CD4-positive, alpha-beta T cell treated with Interleukin-21 for 1 hour (primary cell): ENCODE measurements at places on chromosomes 7 and 10.

DNA sequence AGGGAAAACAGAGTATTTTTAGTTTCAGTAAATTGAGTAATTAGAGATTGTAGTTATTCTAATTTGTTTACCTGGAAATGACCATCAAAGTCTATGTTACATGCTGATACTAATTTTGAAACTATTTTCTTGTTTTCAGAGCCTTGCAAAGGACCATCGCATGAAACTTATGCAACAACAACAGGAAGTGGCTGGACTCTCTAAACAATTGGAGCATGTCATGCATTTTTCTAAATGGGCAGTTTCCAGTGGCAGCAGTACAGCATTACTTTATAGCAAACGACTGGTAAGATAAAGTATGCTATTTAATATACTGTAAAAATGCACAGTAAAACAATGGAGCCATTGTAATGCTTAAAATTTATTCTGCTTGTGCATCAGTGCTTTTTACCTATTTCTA lies 78.5 kb downstream of the TRIM24 start:
- no peak for DNase-seq

DNA sequence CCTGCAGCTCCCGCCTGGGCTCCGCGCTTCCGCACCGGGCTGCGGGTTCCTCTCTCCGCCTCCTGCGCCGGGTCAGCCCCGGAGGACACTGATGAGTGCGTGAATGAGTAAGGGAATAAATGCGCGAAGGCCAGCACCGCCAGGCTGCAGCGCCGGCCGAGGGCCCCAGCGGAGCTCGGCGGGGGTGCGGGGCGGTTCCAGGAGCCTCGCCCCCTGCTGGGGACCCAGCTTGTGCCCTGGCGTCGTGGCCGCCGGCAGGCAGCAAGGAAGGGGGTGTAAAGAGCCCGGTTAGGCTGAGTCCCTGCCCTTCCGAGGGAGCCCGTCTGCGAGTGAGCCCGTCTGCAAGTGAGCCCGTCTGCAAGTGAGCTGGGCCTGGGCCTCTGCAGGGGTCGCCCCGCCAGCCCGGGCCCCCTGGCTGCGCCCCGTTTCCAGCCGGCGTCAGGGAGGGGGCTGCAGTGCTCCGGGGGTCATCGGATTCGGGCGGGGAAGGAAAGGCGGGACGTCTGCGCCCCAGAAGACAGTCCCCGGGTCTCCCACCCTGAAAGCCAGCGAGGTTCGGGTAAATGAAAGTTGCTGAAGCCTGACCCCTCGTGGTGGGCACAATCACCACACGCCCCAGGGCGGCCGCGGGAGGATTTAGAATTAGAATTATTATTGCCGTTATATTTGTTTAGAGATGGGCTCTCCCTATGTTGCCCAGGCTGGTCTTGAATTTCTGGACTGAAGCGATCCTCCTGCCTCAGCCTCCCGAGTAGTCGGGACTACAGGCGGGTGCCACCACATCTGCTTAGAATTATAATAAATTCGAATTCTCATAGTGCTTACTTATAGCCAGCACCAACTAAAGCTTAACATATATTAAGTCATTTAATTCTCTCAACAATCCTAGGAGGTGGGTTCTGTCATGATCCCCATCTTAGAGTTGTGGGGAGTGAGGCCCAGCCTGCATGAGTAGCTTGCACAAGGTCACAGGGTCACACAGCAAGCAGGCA lies 8.6 kb upstream of the CRYGN start:
- peak; percentile 78 for DNase-seq

- no peak for DNase-seq
Measured at GRCh38 chr10:71112138-71112785, 100.1 kb upstream of the UNC5B start.

DNA sequence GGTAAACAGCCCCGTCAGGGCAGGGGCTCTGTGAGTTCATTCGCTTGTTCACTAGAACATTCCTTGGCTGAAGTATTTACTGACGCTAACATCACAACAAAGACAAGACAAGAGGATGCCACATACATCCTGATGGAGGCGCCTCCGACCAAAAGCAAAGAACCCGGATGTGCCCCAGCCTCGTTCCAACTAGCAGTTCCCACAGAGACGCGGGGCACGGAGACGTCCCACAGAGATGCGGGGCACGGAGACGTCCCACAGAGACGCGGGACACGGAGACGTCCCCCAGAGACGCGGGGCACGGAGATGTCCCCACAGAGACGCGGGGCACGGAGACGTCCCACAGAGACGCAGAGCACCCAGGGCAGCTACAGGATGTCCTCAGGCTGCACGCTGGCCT lies 35.4 kb upstream of the CFAP46 start:
- no peak for DNase-seq

DNA sequence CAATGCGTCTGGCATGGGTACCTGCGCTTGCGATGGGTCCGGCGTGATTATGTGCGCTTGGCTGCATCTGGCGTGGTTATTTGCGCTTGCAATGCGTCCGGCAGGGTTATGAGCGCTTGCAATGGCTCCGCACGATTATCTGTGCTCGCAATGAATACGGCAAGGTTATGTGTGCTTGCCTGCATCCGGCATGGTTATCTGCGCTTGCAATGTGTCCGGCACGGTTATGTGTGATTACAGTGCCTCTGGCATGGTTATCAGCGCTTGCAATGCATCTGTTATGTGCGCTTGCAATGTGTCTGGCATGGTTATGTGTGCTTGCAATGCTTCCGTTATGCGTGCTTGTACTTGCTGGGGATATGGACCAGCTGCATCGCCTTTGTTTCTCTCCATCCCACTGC lies 37.7 kb downstream of the RBAK start:
- no peak for DNase-seq

DNA sequence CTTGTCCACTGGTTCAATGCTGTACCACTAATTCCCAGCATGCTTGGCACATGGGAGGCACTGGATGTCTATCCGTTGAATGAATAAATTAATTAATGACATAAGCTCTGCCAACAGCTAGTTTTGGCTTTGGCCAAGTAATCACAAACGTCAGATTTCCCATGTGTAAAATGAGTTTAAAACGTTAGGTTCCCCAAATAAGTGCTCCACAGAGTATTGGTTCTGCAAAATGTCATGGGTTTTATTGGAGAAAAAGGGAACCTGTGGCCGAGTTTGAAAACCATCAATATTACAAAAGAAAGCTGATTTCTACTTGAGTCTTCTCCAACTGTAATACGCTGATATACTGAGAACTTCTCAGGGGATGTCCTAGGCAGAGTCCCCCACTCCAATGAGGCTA lies 23.2 kb downstream of the ELMO1 start:
- DNase-seq, result no peak

GRCh38 chr10:27482984-27483956 lies 20.8 kb upstream of the RAB18 start:
- DNase-seq, result no peak

GRCh38 chr7:119177863-119178262 lies 953.4 kb downstream of the ANKRD7 start:
- no peak for DNase-seq

GRCh38 chr7:114765331-114766040 lies 156.4 kb upstream of the MDFIC start:
- no peak for DNase-seq

DNA sequence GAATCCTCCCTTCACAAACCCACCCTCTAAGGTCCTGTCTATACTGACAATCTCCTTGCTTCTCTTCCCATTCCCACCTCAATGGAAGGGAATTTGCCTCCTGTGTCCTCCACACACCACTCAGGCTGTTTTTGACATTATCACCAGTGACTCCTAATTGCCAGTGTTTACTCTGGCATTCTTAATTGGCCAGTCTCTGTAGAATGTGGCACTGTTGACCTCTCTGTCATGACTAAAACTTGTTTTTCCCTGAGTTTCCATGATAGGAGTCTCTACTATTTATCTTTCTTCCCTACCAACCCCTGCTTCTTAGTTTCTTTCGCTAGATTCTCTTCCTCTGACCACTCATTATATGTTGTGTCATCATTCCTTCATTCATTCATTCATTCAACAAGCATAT lies 12.1 kb downstream of the SLC16A12 start:
- DNase-seq, result no peak

- no peak for DNase-seq
Measured at GRCh38 chr7:36796850-36797536, 72.7 kb upstream of the AOAH start.

DNA sequence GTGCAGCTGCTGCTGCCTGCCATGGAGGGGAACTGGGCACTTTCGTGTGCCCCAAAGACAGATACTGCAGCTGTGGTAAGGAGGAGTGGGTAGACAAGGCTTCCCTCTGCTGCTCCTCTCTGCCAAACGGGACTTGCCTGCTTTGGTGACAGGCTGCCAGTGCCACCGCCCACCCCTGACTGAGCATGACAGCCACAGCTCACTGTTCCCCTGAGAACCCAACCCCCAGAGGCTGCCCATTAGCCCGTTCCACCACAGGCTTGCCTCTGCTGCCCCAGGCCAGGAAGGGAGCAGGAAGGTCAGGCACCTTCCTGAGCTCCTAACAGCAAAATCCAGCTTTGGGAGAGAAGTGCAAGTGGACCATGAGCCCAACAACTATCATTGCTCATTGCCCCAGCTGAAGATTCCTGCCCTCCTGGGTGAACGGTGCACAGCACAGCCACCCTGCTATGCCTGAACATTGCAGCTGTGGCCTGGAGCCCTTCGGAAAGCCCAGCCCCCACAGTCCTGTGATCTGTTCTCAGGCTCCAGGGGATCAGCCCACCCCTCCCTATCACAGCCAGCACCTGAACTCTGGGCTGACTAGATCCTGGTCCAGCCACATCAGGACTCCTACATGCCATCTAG lies 58.7 kb upstream of the ANTXRL start:
- DNase-seq, result no peak

- no peak for DNase-seq
Measured at GRCh38 chr10:14146501-14146900, 184.2 kb downstream of the FRMD4A start.

- DNase-seq, result no peak
Measured at GRCh38 chr10:122244001-122244975, 26.8 kb upstream of the BTBD16 start.

- DNase-seq, result no peak
Measured at GRCh38 chr10:114609518-114610426, 48.3 kb downstream of the ABLIM1 start.
